Caco-2 (cell line): ENCODE measurements at places on chromosomes 12 and 14. TPM values are rescaled to one million over a fixed set of nuclear protein-coding genes. Genes with fewer than 3 reads are reported as not detected.

SERPINA5 gene
- 2.2 and 2.6 TPM in 2 replicates for total RNA-seq

DDX54 gene
- total RNA-seq: 101 and 110 TPM in 2 replicates

VASH1 gene
- 0.16 and 0.18 TPM in 2 replicates for total RNA-seq

HPD gene
- total RNA-seq: 0.20 TPM in 1 of 2 replicates, not detected in the other

LPAR5 gene
- total RNA-seq: 0.19 and 0.20 TPM in 2 replicates

DNA sequence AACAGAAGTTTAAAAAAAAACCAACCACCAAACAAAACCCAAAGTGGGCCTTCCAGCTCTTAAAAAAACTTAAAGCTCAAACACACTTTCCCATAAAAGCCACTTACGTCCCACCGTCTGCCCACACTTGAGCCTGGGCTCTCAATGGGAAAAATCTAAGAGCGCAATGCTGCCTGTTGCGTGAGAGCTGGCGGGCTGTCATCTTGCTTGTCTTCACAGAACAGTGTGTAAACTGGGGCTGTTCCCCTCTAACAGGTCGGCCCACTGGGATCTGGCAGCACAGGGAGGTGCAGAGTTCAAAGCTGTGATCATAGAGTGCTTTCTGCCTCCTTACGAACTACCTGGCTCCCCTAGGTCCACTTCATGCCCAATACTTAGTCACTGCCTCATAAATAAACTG, 80.0 kb downstream of the DICER1 start:
- DNase-seq: no peak

DNA sequence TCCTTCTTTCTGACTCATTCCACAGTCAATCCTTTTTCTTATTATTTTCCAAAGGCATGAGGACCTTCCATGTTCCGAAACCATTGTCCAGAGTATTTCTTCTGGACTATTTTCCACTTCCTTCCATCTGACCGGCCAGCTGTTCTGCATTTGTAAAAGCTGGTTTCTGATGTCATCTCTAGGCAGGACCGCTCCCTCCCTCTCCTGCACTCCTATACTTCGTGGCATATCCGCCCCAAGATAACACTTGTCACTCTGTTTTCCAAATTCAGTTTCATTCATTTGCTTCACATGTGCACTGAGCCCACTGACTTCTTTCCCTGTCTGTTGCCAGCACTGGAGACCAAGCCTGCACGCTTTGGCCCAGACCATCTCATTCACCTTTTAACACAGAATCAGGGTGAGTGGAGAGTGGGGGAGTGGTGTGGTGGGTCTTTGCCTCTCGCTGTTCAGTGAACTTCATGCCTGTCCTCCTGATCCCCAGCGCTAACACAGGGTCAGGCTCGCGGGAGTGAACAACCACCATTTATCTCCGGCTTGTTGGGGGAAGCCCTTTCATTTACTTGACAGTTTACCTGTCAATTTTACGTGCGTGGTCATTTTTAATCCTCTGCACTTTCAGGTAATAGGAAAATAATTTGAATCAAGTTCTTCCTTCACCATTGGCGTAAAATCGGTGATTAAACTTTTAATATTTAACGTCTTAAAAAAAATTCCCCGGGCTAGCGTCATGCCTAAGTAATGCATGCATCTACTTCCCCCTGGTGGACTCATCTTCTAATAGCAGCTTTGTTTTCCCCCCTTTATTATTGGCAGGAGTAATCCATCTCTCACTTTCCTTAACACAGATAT, 52.5 kb downstream of the C12orf75 start:
- peak; percentile 57 for DNase-seq

GRCh38 chr14:64293976-64294671, at the start of gene ESR2:
ESR2 (minus strand) TSS chr14:64294371; CDS start chr14:64282985, 11,386 bp downstream.
- peak; percentile 45 for DNase-seq

- DNase-seq: no peak
These were observed 213.3 kb upstream of the FKBP4 start for GRCh38 chr12:2581293-2582045.

- no peak for DNase-seq
These were observed 1915.0 kb upstream of the FLRT2 start for GRCh38 chr14:83614956-83615355.

GRCh38 chr12:81378601-81379285, 300.9 kb downstream of the ACSS3 start:
- no peak for DNase-seq

- no peak for DNase-seq
These were observed 137.8 kb downstream of the SLC25A21 start for GRCh38 chr14:37034410-37035285.

DNA sequence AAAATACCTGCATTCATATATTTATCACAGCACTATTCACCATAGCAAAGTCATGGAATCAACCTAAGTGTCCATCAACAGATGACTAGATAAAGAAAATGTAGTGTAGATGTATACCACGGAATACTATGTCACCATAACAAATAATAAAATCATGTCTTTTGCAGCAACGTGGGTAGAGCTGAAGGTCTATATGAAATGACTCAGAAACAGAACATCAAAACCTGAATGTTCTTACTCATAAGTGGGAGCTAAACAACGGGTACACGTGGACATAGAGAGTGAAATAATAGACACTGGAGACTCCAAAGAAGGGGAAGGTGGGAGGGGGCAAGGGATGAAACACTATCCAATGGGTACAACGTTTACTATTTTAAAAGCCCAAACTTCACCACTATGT, 37.9 kb downstream of the SLC38A1 start:
- DNase-seq: no peak

- DNase-seq: no peak
These were observed 222.7 kb upstream of the NOVA1 start for GRCh38 chr14:26820572-26820971.
